CD4-positive, alpha-beta T cell treated with Interleukin-2 at 100 ng/mL for 4 hours (primary cell): ENCODE measurements at places on chromosomes 11 and 22.

DNA sequence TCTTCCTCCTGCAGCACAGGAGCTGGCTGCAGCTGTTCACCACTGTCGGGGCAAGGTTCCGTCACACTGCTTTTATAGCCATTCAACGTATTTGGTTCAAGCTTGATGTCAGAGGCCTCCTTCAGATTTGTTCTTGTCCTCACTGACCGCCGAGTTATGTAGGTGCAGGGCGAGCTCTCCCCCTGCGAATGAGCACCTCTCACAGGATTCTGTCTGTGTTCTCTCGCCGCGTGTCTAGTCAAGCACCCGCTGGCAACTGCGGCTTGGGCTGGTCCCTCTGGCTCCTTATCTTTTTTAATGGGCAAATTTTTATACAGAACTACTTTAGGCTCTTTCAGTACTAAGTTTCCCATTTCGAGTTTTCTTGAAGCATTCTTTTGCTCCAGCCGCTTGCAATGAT lies 37.4 kb upstream of the CHKA start:
- DNase-seq: no peak

- no peak for DNase-seq
Measured at GRCh38 chr11:765802-766091, 11.5 kb downstream of the GATD1 start.

- no peak for DNase-seq
Measured at GRCh38 chr11:709109-709997, 3.3 kb downstream of the EPS8L2 start.

DNA sequence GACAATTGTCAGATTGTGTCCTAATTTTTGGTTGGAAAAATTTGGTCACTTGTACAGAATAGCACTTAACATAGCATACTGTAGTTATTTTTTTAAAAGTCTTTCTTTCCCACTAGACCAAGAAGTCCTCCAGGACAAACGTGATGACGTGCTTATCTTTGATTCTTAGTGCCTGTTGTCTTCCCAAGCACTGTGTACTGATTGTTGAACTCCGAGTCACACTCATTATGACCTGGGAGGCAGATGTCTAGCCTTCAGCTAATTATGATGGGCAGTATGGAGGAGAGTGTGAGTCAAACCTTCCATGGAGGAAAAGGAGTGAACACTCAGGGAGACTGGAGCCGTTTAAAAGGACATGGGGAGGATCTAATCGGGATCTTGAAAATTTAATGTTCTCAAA lies 119.8 kb downstream of the SPON1 start:
- no peak for DNase-seq

GRCh38 chr11:85740481-85741400 lies 54.7 kb upstream of the CCDC89 start:
- no peak for DNase-seq

- DNase-seq: no peak
Measured at GRCh38 chr11:40686765-40687164, 772.7 kb downstream of the LRRC4C start.

- DNase-seq: peak; percentile 71
Measured at GRCh38 chr22:50247748-50248147, 2.9 kb upstream of the TUBGCP6 start.

GRCh38 chr11:73931039-73931645 lies 19.7 kb upstream of the DNAJB13 start:
- DNase-seq: peak; percentile 11

DNA sequence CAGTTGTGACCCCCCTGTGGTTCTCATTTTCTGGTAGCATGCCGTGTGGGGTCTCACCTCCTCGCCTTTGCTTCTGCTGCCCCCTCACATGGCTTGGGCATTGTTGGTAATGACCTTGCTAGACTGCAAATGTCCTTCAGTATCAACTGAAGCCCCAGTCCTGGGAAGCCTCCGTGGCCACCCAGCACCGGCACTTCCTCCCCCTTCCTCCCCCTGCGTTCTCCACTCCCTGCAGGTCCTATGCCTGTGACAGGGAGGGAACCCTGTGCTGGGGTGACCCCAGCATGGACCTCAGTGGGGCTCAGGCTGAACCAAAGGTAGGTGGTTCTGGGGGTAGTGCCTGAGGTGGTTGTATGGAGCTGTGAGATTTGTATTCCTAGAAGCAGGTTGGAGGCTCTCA lies 5.9 kb downstream of the ST3GAL4 start:
- no peak for DNase-seq

DNA sequence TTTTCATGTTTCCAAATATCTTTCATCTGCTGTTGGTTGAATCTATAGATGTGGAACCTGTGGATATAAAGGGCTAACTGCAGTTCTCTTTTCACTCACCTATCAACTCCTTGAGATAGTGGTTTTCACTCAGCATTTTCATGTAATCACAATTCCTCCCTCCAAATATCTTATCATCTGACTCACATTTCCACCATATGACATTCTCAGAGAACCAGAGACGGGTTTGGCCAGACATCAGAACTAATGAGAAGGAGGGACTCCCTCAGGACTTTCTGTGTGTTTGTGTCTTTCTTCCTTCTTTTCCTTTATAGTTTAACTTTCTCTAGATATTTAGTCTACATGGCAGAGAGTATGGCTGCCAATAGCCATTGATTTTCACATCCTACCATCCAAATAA lies 134.8 kb upstream of the DDI1 start:
- DNase-seq: no peak

- DNase-seq: peak; percentile 67
Measured at GRCh38 chr11:36431429-36432092, 78.5 kb downstream of the TRAF6 start.

- DNase-seq: no peak
Measured at GRCh38 chr11:2652333-2653197, 47.2 kb downstream of the KCNQ1OT1 start.

- no peak for DNase-seq
Measured at GRCh38 chr22:36756746-36757655, 18.9 kb downstream of the IFT27 start.

DNA sequence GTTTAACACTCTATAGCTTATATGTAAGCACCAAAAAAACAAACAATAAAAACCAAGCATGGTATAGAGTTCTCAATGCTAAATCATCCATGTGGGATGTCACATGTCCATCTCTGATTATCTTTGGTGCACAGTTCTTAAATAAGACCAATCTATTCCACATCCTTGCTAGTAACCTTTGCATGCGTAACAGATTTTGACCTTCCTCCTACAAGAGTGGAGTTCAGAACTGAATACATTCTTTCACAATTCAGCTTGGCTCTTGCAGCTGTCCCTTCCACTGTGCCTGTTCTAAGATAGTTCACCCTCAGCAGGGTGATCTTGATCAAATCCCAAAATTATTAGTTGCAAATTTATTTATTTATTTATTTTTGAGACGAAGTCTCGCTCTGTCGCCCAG lies 21.1 kb downstream of the PRR14L start:
- DNase-seq: no peak

DNA sequence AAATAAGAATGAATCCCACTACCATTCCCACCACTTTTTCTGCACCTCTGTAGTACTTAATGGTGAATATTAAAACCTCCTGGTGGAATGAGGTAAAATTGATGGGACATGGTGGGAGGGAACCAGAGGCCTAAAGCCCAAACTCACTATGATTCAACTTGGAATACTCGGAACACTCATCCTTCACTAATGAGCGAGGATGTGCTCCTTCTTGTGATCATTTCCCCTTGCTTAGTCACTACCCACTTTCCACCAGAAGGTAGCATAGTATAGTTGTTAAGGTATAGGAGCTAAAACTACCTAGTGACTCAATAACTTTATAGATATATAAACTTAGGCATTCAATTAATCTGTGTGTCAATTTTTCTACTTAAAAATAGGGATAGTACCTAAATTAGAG lies 728.9 kb downstream of the OPCML start:
- DNase-seq: no peak

- DNase-seq: no peak
Measured at GRCh38 chr22:45823336-45823735, 151.7 kb downstream of the ATXN10 start.

DNA sequence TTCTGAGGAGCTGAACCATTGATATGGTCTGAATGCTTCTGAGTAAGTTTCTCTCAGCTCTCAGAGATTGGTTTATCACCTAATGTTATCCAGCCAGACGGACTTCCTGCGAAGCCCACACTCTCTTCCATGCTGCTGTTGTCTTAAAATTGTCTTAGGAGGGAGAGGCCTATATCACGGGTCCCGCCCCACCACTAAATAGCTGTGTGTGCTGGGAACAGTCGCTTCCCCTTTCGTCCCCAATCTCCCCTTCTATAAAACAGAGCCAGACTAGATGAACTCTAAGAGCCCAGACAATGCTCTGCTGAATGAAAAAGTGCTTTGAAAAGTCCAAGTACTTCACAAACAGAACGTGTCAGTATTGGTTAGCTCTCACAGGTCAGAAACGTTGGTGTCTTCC lies 81.4 kb upstream of the AKIP1 start:
- DNase-seq: no peak

DNA sequence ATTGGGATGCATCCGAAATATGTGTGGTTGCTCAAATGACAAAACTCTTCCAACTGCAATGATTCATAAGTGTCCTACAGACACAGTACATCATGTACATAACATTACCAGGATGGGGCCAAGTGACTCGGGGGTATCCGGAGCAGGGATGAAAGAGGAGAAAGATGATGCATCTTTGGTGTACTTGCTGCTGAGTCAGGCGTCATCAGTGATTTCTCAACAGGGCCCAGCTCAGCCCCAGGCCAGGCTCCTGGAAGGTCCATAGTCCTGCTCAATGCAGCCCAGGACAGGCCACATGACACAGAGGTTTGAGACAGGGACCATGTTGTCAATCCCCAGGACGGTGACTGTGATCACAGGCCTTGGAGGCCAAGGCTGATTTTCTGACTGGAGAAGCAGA lies 59.3 kb downstream of the GGTLC2 start:
- no peak for DNase-seq

DNA sequence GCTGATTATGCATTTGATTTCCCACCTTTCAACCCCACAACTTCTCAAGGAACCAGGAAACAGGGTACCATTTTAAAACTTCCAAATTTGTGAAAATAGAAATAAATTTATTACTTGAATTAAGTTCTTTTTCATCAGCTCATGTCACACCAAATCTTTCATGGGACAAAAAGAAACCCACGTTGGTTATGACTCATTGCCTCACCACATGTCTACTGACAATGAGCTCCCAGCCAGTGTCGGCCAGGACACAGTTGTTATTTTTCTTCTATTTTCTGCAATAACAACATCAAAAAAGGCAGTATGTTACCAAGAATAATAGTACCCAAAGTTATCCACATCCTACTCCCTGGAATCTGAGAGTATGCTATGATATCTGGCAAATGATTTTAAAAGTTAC lies 17.3 kb downstream of the MS4A6A start:
- no peak for DNase-seq

- DNase-seq: no peak
Measured at GRCh38 chr11:37500425-37500824, 902.4 kb upstream of the RAG2 start.

DNA sequence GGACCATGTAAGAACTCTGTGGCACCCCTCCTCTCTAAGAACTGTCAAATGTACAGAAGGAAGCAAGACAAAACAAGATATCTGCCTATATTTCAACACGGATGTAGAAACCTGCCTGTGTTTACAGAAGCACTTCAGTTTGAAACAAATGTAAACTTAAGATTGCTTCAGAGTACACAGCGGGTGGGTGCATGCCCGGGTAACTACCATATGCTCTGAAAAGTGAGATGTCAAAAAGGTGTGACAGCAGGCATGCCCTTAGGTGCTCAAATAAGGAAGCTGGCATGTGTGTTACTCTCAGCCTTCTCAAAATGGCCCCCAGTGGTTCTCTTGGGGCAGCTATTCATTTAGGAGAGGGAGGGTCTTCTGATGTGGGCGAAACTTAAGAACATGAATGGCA lies 5.2 kb downstream of the ACP2 start:
- DNase-seq: no peak

DNA sequence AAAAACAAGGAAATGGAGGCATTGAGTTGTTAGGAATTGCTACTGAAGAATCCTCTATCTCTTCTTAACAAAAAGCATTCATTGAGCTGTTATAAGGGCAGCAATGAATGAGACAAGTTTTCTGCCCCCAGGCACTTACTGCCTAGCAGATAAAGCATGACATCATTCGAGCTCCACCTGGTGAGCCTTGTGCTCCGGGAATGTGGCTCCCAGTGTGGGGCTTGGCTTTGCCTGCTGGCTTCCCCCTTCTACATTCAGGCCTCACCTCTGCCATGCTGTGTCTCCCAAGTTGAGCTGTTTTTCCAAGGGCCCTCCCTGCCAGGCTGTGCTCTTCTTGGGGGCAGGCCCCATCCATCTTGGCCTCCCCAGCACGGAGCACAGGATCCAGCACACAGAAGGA lies 56.9 kb upstream of the EIF3D start:
- no peak for DNase-seq

GRCh38 chr11:57303280-57303989 lies 21.3 kb downstream of the TNKS1BP1 start:
- no peak for DNase-seq

DNA sequence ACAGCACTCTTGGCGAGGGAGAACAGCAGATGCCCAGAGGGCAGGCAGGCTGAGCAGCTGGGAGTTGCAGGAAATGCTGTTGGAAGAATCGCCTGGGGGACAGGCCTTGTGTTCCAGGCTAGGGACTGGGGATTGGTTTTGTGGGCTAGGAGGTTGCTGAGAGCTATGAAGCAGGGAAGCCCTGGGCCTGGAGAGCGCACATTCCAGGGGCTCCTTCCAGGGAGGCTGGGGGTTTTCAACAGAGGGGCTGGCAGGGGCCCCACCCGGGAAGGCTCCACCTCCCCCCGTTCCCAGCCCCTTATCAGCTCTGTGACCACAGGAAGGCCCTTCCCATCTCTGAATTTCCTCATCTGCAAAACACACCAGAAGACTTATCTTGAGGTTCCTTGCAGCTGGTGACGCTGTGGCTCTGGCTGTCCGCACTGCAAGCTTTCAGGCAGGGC lies 21.7 kb downstream of the WNT11 start:
- no peak for DNase-seq

DNA sequence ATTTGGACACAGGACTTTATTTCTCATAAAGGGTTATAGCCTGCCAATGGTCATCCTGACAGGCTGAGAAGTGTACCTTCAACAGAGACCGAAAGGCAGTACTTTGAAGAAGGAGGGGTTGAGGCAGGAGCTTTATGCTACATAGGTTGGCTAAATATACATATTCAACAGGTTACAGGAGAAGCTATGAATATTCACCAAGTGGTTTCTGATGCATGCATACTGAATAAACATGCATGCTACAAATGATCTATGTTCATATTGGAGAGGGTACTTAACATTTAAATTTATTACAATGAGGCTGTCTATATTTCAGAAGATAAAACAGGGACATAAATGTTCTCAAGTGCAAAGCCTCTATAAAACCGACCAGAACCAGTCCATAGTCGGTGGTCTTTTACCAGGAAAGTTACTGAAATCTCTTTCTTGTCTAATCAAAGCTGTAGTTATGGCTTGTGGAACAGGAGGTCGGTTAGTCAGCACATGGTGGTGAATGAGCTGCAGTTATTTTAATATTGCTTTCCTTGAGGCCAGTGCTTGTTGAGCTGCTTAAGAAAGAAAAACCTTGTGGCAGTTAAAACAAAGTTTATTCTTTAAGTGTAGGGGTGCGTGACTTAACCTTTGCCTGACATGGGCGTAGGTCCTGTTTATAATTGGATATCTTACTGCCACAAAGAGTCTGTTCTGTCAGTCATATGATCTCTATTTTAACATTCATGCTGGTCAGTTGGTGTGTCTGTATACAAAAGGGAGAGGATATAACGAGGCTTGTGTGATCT lies 19.5 kb downstream of the CNTF start:
- DNase-seq: no peak

- no peak for DNase-seq
Measured at GRCh38 chr11:70158201-70158600, 44.9 kb upstream of the FADD start.

- DNase-seq: no peak
Measured at GRCh38 chr11:115407496-115407895, 96.7 kb downstream of the CADM1 start.
